ENCODE measurements at places on chromosomes 12 and 14.

DNA sequence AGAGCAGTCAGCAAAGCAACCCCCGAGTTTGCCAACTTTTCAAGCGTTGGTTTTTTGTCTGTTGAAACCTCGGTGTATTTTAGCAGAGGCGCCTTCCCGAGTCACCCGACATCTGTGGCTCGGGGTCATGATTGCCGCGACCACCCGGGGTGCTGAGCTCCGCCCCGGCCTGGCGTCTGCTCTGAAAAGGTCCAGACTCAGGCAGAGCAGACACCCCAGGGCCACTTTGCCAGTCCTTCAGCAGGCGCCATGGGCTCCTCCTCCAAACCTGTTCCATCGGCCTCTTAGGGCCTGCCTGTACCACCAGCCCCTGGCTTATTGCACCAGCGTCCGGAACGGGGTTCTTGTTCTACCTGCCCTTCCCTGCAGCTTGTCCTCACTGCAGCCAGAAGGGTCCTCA, 19.1 kb downstream of the ANKRD9 start:
- no peak for DNase-seq

- DNase-seq, result no peak
Measured at GRCh38 chr12:104171785-104172569, 34.0 kb upstream of the NFYB start.

DNA sequence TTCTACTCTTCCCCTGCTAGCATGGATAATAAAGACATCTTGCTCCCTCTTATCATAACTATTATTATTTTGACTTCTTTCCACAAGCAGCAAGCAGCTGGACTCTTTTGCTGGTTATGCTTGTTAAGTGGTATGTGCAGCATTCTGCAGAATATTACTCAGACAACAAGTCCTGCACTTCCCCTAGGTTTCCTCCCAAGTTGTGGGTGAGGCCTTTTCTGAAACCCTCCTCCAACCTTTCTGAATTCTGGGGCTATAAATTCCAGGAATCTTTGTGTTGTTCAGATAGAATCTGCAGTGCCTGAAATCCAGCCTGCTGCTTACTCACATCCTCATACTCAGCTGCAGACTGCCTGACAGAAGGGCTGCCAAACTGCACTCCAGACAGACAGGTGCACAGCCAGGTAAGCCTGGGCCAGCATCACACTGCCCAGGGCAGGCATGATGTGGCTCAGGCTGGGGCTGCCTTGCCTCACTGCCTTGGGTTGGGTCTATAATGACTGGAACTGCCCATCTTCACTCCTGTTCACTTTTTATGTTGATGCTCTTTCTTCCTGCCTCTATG, 6.2 kb upstream of the DHRS2 start:
- DNase-seq, result no peak

- no peak for DNase-seq
Measured at GRCh38 chr14:73825551-73826188, 26.0 kb upstream of the PTGR2 start.

GRCh38 chr12:56806303-56806702, 43.2 kb downstream of the HSD17B6 start:
- no peak for DNase-seq

DNA sequence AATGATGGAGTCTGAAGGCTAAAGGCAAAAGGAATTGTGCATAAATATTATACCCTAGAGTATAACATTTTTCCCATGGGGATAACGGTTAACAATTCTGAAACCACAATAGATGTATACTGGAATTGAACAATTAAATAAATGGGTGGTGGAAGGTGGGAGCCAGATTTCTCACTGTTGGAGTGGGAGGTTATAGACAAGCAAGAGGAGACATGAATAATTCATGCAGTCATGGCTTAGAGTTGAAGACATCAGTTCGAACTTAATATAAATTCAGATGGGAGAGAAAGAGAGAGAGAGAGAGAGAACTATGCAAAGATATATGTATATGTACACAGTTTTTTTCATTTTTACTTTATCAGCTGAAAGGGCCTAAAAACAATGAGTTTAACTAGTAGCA, 523.9 kb downstream of the FOXG1 start:
- no peak for DNase-seq

GRCh38 chr12:67943141-67943892, 45.9 kb upstream of the IFNG-AS1 start:
- DNase-seq, result peak; percentile 35

DNA sequence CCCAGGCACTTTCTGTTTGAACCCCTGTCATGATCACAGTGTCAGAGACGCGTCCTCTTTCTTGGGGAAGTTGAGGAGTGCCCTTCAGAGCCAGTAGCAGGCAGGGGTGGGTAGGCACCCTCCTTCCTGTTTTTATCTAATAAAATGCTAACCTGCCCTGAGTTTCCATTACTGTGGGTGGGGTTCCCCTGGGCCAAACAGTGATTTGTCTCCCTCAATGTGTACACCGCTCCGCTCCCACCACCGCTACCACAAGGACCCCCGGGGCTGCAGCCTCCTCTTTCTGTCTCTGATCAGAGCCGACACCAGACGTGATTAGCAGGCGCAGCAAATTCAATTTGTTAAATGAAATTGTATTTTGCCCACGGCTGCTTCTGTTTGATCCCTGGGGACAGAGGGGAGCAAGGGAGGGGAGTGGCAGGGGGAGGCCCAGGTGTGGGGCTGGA, 5.1 kb downstream of the SHMT2 start:
- DNase-seq, result no peak

DNA sequence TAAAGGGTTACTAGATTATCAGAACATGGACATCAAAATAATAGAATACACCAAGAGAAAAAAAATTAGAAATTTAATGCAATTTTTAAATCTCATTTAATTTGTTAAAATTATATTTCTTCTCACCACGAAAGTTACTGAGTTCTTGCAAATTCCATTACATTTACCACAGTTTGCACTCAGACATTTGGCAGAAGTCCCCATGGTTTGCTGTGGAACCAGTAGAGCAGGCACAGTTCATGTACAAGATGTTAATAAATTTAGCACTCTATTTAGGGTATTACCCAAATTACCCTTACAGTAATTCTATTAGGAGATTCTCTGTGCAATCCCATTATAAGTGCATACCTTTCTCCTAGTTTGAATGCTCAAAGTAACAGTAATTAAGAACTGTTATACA, 9.7 kb downstream of the SCN8A start:
- no peak for DNase-seq

DNA sequence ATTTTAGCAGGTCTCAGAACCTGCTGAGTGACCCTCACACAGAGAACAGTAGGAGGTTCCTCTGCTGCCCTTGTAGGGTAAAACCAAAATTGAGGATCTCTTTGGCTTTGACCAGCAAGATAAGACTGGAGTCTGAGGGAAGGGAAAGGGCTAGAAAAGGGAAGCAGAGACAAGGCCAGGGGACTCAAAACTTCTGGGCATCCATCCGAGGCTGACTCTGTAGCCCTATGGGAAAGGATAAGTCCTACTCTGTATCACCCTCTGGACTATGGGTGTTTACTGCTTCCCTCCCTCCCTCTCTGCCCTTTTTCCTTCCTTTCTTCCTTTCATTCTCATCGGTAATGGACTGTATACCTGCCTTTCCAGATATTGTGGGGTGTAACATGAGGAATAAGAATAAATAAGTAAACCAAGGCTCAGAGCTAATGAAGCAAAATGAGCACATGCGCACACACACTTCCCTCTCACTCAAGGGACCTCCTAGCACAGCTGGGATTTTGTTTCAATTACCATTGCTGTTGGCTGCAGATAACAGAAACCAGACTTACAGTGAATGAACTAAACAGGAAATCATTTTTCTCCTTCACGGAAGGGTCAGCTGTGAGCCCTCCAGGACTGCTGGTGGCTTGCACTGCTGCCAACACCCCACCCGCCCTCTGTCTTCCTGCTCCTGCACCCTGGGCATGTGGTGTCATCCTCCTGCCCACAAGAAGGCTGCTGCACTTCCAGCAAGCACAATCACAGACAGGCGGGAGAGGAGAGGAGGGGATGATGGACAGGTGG, 404.4 kb upstream of the CCDC196 start:
- no peak for DNase-seq

- DNase-seq, result peak; percentile 79
Measured at GRCh38 chr12:55681142-55682077, 26.3 kb downstream of the ITGA7 start.
